ENCODE measurements at places on chromosomes 4 and X.

DNA sequence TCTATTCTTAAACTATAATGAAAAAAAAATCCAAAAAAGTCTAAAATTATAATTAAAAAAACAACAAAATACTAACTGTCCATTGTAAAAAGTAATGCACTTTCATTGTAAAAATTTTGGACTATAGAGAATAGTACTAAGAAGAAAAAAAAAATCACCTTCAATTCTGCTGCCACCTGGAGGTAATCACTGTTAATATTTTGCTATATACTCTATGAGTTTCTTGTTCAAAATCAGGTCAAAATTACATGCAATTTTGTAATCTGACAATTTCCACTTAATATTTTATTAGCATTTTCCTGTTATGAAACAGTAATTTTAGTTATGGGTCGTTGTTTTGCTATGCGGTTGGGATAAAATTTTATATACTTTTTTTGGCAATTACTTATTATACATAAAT, 62.0 kb downstream of the HTT start:
- no peak for DNase-seq

DNA sequence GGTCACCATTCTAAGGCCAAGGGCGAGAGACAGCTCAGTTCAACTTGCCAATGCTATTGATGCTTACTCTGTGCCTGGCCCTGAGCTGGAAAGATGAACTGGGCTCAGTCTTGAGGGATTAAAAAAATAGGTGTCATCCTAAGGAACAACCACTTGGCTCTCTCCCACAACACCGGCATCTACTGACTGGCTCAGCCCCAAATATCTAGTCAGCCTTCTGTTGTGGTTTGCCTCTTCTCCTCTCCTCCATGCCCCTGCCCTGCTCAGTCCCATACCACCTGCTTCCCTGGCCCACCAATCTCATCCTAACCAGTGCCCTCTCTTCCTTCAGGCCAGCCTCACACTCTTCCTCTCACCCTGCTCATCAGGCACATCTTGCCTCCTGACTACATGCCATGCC, 29.6 kb downstream of the KDM5C start:
- no peak for DNase-seq

DNA sequence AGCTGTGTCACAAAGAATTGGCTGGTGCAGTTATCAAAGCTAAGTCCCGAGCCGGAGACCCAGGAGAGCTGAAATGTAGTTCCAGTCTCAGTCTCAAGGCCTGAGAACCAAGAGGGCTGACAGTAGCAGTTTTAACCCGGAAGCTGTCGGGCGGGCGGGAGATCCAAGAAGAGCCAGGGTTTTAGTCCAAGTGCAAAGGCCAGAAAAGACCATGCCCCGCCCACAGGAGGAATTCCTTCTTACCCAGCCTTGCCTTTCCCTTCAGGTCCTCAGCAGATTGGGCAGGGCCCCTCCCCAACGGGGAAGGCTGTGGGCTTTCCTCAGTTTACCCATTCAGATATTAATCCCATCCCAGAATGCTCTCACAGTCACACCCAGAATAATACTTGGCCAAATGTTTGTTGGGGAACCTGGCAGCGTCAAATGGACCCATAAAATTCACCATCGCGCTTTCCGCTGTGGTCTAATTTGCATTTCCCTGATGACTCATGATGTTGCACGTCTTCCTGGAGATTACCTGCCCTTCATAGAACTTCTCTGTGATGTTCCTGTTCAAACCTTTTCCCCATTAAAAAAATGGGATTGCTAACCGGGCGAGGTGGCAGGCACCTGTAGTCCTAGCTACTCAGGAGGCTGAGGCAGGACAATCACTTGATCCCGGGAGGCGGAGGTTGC, 16.2 kb downstream of the MAEA start:
- no peak for DNase-seq

DNA sequence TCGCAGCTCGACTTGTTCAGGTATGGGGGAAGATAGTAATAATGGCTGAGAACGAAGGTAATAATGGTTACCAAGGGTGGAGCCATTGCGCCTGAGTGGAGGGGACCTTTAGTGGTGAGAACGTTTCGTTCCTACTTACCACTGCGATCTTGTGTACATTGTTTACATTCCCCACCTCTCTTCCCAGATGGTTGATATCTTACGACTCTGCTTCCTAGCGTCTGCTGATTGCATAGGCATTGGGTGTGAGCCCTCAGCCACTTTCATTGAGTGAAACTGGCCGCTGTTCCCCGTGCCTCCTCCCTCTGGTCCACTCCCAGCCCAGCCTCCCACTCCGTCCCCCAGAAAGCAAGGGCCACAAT, 850 bp downstream of the IGBP1 start:
- peak; percentile 14 for DNase-seq

GRCh38 chr4:31106419-31106818, 386.2 kb downstream of the PCDH7 start:
- DNase-seq = no peak

- DNase-seq = no peak
Observed at GRCh38 chr4:44522761-44523445, 74.3 kb upstream of the KCTD8 start.

GRCh38 chr4:112840061-112840460, 203.1 kb downstream of the LARP7 start:
- no peak for DNase-seq

- DNase-seq = no peak
Observed at GRCh38 chr4:139553751-139554641, 2.0 kb downstream of the SETD7 start.

DNA sequence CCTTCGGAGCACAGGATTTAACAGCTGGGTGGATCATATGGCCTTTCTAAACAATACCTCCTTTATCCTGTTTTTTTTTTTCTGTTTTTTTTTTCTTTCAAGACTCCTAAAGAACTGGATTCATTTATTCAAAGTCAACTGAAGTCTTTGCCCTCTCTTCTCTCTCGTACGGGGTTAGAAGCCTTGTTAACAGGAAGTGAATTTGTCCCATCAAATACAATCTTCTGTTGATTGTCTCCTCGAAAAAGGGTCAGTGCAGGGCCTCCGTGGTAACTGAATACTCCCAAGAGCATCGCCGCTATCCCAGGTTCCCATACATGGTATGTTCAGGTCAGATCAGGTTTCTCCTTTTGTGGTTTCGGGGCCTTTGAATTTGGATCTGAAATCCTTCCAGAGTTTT, 1.8 kb upstream of the TMEM128 start:
- no peak for DNase-seq

GRCh38 chr4:154738426-154738825, 5.4 kb upstream of the LRAT start:
- DNase-seq = no peak

DNA sequence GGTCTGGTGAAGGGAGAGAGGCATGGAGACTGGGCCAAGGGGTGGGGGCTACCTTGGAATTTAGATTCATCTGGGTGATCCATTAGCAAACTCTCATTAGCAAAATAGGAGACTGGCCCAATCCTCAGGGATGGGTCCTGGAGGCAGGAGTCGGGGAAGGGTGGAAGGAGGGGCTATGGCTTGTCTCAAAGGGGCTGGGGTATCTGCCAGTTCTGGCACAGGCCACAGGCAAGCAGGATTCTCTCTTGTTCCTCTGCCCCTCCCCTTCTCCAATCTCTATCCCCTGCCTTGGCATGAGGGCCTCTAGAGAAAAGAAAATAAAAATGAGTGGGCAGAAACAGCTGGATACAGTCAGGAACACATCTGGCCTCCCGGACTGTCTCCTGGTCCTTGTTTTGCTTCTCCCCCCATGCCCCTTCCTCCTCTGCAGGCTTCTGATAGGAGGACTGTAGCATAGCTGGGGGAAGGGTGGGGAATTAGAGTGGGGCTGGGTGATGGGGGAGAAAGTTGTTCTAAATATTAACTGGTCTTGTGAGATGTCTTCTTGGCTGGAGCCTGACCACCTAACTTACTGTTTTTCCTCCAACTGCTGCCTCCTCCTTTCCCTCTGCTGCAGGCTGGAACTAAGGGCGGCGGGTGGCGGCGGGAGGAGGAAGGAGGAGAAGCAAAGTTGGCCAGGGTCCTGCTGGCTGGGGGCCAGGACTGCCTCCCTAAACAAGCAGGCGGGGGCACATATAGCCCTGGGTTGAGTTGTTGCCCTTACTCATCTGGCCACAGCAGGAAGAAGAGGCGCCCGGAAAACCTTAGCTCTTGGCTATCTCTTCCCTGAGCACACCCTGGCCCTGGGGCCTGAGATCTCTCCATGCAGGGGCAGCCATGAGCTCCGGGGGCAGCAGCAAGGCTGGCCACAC, 53.3 kb upstream of the LAS1L start:
- no peak for DNase-seq

- DNase-seq = no peak
Observed at GRCh38 chr4:26964512-26964911, 103.9 kb downstream of the STIM2 start.

DNA sequence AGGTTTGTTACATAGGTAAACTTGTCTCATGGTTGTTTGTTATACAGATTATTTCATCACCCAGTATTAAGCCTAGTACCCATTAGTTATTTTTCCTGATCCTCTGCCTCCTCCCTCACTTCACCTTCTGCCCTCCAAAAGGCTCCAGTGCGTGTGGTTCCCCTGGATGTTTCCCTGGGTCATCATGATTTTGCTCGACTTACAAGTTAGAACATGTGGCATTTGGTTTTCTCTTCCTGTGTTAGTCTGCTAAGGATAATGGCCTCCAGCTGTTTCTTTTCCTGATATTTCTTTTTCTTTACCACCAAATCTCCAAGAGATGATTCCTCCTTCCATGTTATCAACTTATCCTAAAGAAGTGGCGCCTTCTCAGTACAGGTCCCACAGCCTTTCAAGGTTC, 543.1 kb upstream of the ADGRL3 start:
- DNase-seq = no peak

DNA sequence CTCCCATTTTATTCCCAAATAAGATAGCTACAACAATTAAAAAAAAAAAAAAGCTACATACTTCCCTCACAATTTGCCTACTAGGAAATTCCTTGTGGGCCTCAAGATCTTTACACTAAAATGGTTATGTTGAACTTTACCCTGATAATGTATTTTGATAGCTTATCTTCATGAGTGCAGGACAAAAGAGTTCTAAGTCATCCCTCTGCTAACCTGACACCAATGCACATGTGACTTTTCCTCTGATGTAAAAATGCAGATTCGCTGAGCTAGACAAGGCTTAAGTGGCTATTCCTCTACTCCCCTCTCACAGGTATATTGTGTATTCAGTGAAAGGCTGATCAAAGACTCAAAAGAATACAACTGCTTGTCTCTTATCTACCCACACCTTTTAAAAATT, 22.5 kb downstream of the ELF2 start:
- DNase-seq = no peak

- DNase-seq = no peak
Observed at GRCh38 chrX:1244164-1245076, 24.2 kb upstream of the CSF2RA start.

- no peak for DNase-seq
Observed at GRCh38 chr4:172105918-172106317, 292.7 kb downstream of the GALNTL6 start.

DNA sequence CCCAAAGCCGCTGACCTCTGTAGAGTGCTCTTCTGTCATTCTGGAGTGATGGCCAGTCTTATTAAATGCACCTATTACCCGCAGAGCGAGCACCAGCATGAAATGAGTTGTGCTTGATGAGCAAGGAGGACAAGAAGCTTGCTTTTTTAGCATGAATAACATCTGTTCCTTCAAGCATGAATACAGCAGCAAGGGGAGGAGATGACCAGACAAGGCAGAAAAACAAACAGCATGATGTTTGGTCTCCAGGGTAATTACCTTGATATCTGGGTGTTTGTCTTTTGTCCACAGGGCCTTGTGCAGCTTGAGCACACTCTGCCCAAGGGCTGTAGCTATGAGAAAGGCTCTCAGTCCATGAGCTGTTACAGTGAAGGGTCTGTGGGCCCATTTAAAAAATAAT, 324.8 kb upstream of the DDX53 start:
- DNase-seq = peak; percentile 82

- no peak for DNase-seq
Observed at GRCh38 chr4:99633772-99634171, 23.9 kb downstream of the C4orf54 start.

- no peak for DNase-seq
Observed at GRCh38 chr4:118823471-118823870, 12.5 kb downstream of the SEC24D start.

- DNase-seq = no peak
Observed at GRCh38 chrX:18931972-18932371, 51.9 kb downstream of the PHKA2 start.

- no peak for DNase-seq
Observed at GRCh38 chr4:101806914-101807313, 16.4 kb downstream of the BANK1 start.

- DNase-seq = no peak
Observed at GRCh38 chrX:46628460-46629371, 55.2 kb downstream of the CHST7 start.

- DNase-seq = no peak
Observed at GRCh38 chrX:53594354-53594753, 92.2 kb downstream of the HUWE1 start.

DNA sequence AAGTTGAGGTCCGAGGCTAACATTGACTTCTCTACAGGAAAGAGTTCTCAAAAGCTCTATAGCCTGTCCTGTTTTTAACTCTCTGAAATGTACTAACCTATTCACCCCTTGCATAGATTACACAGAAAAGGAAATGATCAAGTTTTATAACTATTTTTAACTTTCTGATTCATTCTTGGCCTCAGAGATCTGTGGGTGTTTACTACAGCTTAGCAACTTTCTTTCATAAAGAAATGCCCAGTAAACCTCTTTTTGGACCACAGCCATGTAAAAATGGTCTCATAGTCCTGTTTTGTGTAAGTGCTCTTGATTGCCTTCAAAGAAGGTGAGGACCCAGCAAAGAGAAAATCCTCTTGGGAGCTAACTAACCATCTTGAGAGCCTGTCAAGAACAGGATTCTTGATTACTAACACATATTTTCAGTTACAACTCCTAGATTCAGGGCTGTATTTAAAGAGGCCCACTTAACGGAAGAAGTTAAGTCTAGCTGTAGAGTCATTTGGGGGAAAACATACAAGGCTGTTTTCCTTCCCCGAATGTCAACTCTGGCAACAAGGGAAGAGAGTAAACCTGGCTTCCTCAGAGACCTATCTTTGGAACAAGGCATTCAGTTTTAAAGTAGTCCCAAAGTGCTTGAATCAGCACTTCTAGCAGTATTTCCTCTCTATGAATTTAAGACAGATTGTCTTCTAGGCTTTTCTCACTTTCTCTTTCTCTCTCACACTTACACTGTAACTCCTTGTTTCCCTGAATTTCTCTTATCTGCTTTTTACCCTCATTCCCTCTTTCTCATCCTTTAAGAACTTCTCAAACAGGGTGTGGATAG, 78.2 kb downstream of the IL21 start:
- DNase-seq = no peak

GRCh38 chr4:169024762-169025161, 14.7 kb upstream of the CBR4 start:
- DNase-seq = no peak

GRCh38 chrX:67544281-67545035, 637 bp downstream of the AR start:
- DNase-seq = no peak

GRCh38 chr4:78483811-78484210, 67.8 kb upstream of the ANXA3 start:
- DNase-seq = no peak

DNA sequence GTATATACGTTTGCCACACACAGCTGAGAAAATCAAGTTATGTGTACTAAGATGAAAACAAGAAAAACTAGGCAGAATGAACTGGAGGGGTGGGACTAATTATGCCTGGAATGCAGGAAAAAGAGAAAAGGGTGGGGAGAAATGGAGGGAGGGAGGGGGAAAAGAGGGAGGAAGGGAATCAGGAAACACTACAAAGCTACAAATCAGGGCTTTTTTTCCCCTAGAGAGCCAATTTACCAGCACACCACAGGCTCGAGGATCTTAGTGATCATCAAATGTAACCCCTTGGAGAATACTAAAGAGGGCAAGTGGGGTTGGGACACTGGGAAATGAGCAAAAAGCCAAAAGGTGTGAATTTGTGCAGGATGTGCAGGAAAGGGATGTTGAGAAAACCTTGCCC, 451.9 kb downstream of the SMARCA1 start:
- DNase-seq = no peak

Measured in NCI-H1417 treated with DMSO at 0.1 percent for 48 hours (cell line).